ENCODE measurements at places on chromosomes 3 and 15. TPM values are rescaled to one million over a fixed set of nuclear protein-coding genes. Genes with fewer than 3 reads are reported as not detected.

DNA sequence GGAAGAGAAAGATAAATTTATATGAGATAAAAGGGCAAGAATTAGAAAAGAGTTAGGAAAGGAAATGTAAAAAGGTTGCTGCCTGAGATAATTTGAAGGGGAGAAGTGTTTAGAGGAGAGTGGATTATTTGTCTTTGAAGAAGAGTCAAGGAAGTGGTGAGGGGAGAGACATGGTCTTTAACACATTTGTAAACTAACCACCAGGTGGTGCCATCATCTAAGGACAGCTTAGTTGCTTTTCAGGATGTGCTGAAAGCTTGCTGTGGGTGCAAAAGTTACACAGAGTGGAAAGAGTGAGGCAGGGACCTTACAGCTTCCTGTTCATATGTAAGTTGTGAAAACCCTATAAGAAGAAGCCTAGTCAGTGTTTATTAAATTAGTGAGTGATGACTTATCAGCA lies 114.1 kb upstream of the DNAJC19 start:
- ATAC-seq: no peak

DNA sequence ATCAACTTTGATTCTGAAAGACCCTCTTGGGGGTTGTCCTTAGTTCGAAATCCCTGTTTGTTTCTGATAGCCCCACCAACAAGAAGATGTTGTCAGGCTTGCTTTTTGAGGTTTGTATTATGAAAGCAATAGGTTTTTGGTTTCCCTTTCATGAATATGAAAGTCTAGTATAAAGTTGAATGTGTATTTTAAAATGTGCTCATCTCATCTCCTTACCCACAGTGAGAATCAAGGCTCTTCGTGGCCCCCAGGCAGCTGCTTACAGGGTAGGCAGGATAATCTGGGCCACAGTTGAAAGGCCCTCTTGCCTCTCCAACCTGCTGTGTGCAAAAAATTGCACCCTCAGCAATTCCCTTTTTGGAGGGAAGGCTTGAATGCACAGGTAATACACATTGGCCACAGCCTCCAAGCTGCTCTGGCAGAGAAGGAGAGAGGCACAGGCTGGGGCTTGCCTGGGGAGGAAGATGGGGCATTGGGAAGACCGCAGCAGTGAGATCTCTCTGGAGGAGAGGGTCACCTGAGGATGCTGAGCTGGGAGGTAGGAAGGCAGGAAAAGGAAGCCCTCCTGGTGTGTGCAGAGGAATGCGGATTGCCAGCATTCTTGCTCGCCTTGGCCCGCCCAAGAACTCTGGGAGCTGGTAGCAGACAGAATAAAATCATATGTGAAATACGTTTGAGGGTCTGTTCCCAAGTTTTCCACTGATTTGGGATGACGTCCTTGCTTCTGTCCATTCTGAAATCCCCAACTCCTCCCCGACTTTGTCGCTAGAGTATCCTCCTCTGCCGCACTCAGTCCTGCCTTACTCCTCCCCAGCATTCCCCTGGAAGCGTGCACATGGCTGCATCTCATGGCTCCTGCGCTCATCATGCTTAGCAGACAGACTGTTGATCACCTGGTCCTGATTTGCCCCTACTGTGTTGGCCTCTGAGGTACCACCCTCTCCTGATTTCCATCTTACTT lies 196.4 kb downstream of the RPLP1 start:
- no peak for ATAC-seq

- ATAC-seq: no peak
Observed at GRCh38 chr3:102124282-102124681, 275.0 kb downstream of the NFKBIZ start.

DNA sequence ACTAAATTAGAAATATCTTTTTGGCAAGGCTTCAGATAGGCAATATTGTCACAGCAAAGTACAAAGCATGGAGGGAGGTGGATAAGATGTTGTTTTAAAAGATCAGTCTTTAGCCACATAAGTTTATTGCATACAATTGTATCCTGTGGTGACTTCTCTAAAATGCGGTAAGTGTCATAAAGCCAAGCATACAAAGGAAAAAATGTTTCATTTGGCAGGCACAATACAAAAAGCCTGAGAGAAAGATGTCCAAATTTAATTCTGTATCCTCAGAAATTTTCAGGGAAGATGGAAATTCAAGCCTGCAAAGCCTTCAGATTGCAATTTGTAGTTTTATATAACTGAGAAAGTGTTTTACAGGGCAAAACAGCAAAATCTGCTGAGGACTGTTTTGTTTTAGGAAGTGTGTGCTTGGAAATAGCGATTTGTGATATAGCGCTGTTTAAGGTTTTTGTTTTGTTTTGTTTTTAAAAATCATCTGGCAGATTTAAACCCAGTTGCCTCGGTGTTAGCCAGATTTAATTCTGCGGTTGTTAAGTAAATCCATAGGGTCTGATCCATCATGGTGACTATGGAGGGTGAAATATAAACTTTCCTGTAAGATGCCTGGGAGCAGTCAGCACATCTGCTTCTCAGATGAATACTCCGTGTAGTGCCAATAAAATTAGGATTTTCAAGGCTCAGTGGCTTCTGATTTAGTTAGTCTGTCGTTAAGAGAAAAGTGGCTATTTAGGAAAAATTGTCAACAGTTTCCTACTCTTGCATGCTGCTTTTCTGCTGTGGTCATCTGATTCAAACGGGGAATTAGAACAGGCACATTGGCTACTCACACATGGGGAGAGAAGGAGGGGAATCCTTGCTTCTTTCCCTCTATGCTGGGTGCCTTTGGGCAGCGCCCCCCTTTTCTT lies 8.0 kb downstream of the KAT2B start:
- no peak for ATAC-seq

DNA sequence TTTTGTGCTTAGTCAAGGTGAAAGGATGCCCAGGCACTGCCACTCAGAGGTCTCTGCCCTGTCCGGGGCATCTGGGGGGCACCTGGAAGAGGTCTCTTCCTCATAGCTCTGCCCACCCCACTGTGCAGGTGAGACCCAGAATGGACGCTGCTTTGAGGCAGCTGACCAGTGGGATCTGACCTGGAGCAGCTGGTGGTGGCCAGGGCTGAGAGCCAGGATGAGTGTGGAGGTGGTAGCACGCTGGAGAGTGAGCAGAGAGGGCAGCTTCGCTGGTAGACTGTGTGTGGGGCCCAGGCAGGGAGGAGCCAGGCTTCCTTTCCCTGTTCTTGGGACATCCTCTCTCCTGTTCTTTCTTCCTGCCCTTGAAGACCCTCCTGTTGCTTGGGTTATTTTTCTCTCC lies 32.2 kb upstream of the PLA2G4E start:
- ATAC-seq: no peak

DNA sequence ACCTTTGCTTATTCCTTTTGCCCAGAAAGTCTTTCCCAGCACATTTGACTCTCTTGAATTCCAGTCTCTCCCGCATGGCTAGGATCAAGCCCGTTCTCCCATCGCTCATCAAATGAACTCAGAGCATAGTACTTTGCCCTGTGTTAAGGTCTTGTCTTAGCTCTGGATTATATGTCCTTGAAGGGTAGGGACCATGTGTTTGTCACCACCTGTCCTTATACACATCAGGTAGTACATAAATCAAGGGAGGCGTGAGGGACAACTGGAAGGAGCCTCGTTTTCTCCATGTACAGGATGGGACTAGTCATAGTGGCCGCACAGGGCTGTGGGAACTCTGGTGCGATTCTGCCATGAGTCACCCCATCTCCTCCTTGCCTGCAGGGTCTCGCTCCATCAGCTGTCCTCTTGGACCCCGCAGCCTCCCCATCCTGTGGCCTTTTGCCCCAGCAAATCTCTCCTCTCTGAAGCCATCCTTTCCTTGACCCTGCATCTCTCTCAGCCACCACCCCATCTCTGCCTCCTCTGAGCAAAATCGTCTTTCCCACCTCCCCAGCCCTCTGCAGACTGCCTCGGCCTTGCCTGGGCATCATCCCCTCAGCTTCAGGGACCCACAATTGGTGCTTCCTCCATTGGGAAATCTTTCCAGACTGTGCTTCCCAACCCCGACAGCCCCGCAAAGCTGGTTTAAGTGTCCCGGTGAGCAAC lies 33.4 kb upstream of the RAB6B start:
- no peak for ATAC-seq

DNA sequence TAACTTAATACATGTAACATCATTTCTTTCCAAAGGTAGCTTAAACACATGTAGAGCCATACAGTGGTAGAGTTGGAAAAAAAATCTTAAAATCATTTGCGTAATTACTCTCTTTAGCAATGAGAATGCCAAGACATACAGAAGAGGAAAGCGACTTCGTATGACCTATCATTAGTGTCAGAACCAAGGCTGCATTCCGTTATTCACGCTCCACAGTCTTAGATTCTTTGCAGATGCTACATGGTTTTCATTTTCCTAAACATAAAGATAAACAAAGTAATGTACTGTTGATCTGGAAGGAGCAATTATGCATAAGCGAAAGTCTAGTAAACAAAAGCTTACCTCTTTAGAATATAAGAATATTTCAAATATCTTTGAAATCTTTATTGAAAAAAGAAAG lies 410.3 kb upstream of the TPRG1 start:
- ATAC-seq: no peak

DNA sequence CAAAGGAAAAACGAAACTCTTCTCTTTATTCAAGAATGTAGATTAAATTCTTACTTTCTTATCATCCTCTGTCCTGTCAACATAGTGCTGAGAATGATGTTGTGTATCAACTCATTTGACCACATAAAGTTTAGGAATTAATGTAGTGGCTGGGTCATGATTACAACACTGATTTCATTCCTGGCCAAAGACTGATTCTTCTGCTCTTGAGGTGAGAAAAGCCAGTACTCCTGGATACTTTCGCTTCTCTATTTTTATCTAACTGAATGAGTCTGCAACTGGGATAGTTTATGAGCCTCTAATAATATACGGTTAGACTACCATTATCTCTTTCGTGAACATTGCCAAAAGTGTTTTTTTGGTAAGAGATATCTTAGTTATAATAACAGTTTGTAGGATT lies 173.0 kb downstream of the LPP start:
- no peak for ATAC-seq

DNA sequence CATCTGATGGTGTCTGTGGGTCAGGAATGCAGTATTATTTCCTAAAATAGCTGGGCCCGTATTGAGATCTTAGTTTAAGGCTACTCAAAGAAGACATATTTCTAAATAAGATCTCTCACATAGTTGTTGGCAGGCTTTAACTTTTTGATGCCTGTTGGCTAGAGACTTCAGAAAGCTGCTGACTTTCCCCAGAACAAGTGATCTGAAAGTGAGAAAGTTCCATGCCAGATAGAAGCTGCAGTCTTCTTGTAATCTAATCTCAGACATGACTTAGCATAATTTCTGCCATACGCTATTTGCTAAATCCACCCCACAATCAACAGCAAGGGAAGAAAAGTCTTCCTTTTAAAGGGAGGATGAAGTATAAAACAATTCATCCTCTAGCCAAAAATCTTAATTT lies 867.1 kb downstream of the IGSF11 start:
- ATAC-seq: no peak

GRCh38 chr15:47803767-47804166 lies 86.5 kb downstream of the SEMA6D start:
- no peak for ATAC-seq

- no peak for ATAC-seq
Observed at GRCh38 chr3:195458316-195458717, 15.5 kb upstream of the ACAP2 start.

The TGM4 gene
- 0.49 TPM for total RNA-seq

The KLHL40 gene
- not detected for total RNA-seq

The STRIT1 gene
- total RNA-seq: not detected

The IL17RD gene
- total RNA-seq: 11.5 TPM

The CLDN1 gene
- 0.14 TPM for total RNA-seq

All from motor neuron (in vitro differentiated cells).